ENCODE measurements at places on chromosomes 5 and 9. TPM values are rescaled to one million over a fixed set of nuclear protein-coding genes. Genes with fewer than 3 reads are reported as not detected.

LNPEP gene
- total RNA-seq, result 28.0 TPM

CRB2 gene
- total RNA-seq, result not detected

TSSK1B gene
- not detected for total RNA-seq

CDKN2B gene
- total RNA-seq, result 49.7 TPM

C1QTNF2 gene
- 0.06 TPM for total RNA-seq

RGS14 gene
- total RNA-seq, result 9.8 TPM

IL13 gene
- total RNA-seq, result not detected

SHC3 gene
- 7.3 TPM for total RNA-seq

FOXD1 gene
- total RNA-seq, result 10.8 TPM

BAAT gene
- total RNA-seq, result not detected

PHAX gene
- 43.6 TPM for total RNA-seq

KIF20A gene
- total RNA-seq, result 8.2 TPM

ZNF354C gene
- 3.1 TPM for total RNA-seq

NUDT2 gene
- total RNA-seq, result 34.0 TPM

All from glomerular endothelial cell (primary cell).